ENCODE measurements at places on chromosomes 3 and 15.

- no peak for DNase-seq
Observed at GRCh38 chr3:2156244-2156847, 57.7 kb downstream of the CNTN4 start.

- no peak for DNase-seq
Observed at GRCh38 chr15:85423256-85423655, 42.9 kb downstream of the AKAP13 start.

DNA sequence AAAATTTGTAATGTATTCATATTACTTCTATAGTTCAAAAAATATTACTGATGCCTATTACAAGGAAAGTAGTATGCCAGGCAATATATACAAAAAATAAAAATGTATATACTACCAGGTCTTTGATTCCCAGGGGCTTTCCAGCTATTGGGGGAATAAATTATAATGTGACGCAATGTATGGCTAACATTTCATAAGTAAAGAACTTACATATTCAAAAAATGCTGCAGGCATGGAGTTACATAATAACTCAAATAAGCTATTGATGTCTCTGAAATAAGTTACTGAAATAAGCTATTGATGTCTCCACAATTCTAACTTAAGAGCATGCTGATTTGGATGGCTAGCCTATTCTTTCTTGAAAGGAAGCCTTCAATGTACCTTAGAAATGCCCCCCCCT, 30.2 kb downstream of the MCCC1 start:
- DNase-seq: no peak

- DNase-seq: peak; percentile 66
Observed at GRCh38 chr3:58434990-58435389, 1.4 kb upstream of the PDHB start.

- no peak for DNase-seq
Observed at GRCh38 chr3:2360815-2361214, 262.1 kb downstream of the CNTN4 start.

DNA sequence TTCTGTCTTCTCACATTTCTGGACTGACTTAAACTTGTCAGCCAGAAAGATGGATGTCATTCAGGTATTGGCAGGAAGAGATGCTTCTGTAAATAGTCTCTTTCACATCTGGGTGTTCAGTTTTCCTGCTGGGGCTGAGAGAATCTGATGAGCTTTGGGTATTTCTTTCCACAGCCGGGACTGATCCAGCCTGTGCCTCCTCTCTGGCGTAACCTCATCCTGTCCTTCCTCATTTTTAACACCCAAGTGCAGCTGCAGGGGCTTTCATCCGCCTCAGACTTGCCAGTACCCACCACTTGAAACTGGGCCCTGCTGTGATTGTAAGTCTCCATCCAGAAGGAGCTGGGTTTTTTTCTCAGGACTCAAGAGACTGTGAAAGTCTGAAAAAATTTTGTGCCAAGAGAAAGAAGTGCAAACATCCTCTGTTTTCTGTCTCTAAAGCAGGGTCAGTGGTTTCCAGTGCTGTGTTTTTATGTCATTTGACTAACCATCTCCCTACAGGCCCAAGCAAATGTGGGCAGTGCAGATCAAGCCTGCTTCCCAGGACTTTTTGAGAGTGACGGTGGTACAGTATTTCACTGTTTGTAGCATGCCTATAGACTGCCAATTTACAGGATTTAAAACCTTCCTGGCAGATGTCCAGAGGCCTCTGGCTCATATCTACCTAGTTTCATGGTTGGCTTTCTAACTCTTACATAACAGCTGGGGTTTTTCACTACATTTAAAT, 342.7 kb downstream of the PTPRG start:
- no peak for DNase-seq

DNA sequence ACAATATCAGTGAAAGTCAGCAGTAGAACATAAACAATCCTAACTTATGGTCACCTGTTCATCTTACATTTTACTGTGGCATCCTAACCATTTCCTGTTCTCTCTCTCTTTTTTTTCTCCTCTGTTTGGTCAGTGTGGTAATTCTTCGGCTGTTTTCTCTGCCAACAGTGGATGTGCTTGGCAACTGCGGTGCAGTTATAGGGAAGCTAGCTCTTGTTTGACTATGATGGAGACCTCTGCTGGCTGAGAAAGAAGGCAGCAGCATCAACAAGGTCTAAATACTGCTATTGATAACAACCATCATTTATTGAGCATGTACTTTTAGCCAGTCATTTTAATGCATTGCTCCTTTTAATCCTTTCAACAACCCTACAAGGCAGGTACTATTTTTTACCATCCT, 723 bp upstream of the DRD3 start:
- DNase-seq: peak; percentile 53

GRCh38 chr3:168233001-168233400, 137.3 kb upstream of the GOLIM4 start:
- no peak for DNase-seq

DNA sequence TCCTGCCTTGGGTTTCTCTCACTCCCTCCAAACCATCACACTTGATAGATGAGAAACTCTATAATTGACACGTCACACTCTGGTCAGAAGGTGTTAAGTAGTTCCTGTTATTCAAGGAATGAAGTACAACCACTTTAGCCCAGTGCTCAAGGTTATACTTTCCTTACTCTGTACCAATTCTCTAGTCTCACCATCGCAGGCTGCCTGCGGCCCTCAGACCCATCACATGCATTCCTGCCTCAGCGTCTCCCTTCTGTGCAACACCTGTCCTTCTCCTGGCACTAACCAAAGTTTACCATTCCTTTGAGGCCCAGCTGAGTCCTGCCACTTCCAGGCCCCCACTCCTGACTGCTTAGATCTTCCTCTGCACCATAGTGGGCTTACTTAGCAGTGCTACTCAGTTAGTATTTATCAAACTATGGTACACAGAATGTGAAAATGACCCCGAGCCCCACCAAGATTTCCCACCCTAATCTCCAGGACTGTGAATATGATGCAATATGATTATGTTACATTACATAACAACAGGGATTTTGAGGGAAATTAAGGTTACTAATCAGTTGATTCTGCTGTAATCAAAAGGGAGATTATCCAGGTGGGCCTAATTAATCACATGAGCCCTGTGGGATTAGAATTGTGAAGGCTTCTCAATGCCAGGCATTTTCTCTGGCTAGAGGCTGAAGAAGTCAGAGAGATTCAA, 36.2 kb downstream of the SPINK8 start:
- DNase-seq: no peak

DNA sequence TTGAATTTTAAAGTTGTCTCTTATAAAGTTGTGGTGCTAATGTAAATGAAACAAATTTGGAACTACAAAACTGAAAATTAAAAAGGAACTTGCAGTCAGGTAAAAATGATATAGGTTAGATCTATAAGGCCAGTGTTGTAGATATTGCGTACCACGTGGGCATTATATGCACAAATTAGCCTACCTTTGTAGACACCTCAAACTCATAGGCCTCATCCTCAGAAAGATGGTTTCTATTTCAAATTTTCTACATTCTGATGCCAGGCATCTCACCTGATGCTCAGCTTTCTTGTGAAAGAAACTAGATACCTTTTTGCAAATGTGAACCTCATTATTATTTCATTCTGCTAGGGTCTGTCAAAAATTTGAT, 25.6 kb downstream of the TMEM207 start:
- DNase-seq: no peak

- DNase-seq: peak; percentile 49
Observed at GRCh38 chr15:58387130-58387529, 44.7 kb upstream of the LIPC start.

GRCh38 chr3:94225148-94225865, 162.4 kb downstream of the NSUN3 start:
- DNase-seq: peak; percentile 68

GRCh38 chr3:36206956-36207580, 173.2 kb upstream of the STAC start:
- no peak for DNase-seq

DNA sequence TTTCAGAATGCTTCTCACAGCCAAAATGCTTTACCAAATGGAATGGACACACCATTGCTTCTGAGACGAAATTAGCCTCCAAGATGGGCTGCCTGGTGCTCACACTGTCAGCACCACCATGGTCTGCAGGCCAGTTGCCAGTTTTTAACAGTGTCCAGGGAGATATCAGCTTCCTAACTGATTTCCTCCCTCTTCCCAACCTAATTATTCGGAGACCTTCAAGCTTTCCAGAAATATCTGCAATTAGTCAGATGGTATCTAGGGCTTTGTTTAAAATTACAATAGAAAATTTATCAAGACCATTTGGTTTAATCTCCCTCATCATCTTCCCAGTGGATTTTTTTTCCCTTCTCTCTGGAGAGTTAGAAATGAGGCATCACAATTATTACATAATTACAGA, 287.5 kb downstream of the ZPLD1 start:
- DNase-seq: no peak

GRCh38 chr3:120071259-120071658, 23.0 kb downstream of the GSK3B start:
- DNase-seq: no peak

DNA sequence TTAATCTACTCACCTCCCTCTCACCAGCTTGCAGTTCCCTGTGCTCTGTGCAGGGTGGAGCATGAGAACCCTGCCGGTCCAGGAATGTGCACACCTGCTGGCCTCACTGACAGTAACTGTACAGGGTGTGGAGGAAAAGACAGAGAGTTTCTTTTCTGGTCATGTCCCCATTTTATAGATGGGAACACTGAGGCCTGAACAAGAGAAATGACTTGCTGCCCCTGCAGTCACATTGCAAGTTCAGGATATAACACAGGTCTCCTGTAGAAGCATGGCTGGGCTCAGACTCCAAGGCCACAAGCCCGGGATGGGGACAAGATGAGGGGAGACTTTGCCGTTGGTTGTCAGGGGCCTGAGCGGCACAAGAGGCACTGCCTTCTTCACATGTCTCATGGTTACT, 23.3 kb downstream of the SLC28A1 start:
- no peak for DNase-seq

GRCh38 chr15:35979608-35980007, 433.6 kb upstream of the DPH6 start:
- no peak for DNase-seq

GRCh38 chr3:39541917-39542329, 74.4 kb downstream of the MOBP start:
- DNase-seq: peak; percentile 50

DNA sequence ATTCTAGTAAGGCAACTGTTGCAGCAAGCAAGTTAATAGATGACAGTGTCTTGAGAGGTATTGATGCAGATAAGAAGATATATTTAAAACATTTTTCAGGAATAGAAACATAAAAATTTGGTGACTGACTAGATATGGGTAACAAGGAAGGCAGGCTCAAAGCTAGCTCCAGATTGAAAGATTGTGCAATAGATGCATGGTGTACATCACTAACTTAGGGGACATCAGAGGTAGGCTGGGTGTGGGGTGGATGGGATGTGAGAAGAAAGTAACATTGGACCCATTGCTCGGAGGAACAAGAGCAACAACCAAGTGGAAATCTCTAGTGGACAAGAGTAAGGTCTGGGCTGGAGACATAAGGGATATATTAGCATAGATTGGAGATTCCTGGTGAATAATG, 306.9 kb downstream of the MCTP2 start:
- no peak for DNase-seq

- peak; percentile 19 for DNase-seq
Observed at GRCh38 chr15:89317186-89317720, 17.4 kb downstream of the POLG start.

- peak; percentile 61 for DNase-seq
Observed at GRCh38 chr3:39147711-39148434, 5.5 kb downstream of the CSRNP1 start.

DNA sequence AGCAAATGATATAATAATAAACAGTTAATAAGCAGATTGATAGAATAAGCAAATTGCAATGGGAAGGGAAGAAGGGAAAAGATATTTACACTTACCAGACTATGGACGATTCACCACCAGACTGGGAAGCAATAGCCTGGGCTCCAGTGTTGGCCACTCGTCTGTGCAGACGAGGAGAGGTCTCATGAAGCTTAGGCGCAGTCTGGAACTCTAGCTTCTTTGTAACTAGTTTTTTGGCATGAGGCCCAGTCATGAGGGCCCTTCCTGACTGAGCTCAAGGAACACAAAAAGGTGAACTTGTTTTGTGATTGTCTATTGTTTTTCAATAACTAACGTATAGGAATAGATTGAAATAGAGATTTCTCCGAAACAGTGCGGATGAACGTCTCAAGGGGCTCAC, 63.3 kb upstream of the GATM start:
- no peak for DNase-seq

- no peak for DNase-seq
Observed at GRCh38 chr3:170690661-170690981, 104.7 kb upstream of the SLC7A14 start.

GRCh38 chr3:112615989-112616731, 24.8 kb downstream of the CCDC80 start:
- no peak for DNase-seq

DNA sequence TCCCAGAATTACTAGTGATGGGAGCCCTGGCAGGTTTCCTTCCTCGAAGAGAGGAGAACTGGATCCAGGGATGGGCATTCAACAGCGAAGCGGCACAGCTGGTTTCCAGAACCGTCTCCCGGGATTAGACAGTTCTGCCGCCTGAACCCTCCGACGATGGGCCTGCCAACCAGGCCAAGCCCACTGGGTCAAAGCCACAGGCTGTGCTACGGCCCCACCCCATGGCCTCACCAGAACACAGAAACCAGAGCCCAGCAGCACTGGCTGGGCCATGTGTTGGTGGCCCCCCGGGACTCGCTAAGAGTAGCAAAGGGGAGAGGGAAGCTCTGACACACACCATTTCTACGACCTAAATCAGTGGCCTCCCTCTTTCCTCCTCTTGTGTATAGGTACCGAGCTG, 2.2 kb downstream of the C15orf62 start:
- DNase-seq: no peak

GRCh38 chr3:138458774-138459499, 24.5 kb downstream of the ESYT3 start:
- DNase-seq: no peak

Measured in ELR (cell line).